ENCODE measurements at places on chromosomes 1 and 21.
A peak's percentile ranks its signal among the peaks of the same experiment; 100 is the strongest.

DNA sequence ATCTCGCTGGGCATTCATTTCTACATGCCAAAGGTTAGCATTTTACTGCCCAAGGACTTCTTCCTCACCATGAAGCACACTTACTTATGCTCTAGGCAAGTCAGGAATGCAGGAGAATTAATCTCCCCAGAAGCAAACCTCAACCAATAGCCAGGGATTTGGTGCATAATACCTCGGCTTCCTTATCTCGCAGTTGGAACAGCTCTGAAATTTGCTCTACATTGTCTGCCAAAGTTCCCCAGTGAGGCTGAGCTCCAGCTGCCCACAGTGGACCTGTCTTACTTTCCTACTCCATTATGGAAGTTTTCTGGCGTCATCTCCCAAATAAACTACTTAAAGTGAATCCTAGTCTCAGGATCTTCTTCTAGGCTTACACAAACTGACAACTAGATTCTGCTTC is 57.6 kb upstream of the PPM1J start:
- H3K4me1 ChIP-seq: no peaks in the 10 kb centered on the region
- H3K36me3 ChIP-seq: no peaks in the 10 kb centered on the region
- no peak overlapping the region for H3K4me3 ChIP-seq

DNA sequence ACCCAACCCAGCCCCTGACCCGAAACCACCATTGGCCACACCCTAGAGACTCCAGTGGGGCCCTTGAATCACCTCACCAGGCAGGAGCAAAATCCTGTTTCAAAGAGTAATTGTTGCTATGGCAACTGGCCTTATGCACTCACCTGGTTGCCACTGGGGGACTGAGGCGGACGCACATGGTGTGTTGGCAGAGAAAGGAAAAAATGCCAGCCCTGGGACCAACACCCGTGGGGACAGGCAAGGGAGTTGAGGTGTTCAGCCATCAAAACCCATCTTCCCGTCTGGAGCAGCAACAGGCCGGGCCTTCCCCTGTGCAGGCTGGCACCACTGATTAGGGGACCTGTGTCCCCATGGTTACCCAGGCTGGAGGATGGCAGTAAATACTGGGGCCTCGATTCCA is 395.8 kb upstream of the VAMP3 start:
- no peak overlapping the region for H3K4me3 ChIP-seq
- H3K27ac ChIP-seq: no peak overlapping the region
- no peaks in the 10 kb centered on the region for H3K36me3 ChIP-seq

GRCh38 chr1:179080866-179081686 is 794 bp upstream of the TOR3A start:
- H3K4me1 ChIP-seq: peaks cover 31% of the 10 kb centered on the region
- no peaks in the 10 kb centered on the region for H3K27me3 ChIP-seq
- DNase-seq: no peak

- DNase-seq: peak; percentile 65
- H3K4me3 ChIP-seq: peak overlapping the region; percentile 63
- H3K4me1 ChIP-seq: peaks cover 22% of the 10 kb centered on the region
- no peak overlapping the region for H3K27ac ChIP-seq
Measured at GRCh38 chr1:156860113-156860627, 495 bp upstream of the NTRK1 start.

All from PC-3 (cell line).